Esophagus muscularis mucosa (tissue), 4 donors: ENCODE measurements at places on chromosomes 11 and 22. TPM values are rescaled to one million over a fixed set of nuclear protein-coding genes. Genes with fewer than 3 reads are reported as not detected.

- DNase-seq: no peak
Measured at GRCh38 chr11:37182031-37182430, 584.0 kb upstream of the RAG2 start.

DNA sequence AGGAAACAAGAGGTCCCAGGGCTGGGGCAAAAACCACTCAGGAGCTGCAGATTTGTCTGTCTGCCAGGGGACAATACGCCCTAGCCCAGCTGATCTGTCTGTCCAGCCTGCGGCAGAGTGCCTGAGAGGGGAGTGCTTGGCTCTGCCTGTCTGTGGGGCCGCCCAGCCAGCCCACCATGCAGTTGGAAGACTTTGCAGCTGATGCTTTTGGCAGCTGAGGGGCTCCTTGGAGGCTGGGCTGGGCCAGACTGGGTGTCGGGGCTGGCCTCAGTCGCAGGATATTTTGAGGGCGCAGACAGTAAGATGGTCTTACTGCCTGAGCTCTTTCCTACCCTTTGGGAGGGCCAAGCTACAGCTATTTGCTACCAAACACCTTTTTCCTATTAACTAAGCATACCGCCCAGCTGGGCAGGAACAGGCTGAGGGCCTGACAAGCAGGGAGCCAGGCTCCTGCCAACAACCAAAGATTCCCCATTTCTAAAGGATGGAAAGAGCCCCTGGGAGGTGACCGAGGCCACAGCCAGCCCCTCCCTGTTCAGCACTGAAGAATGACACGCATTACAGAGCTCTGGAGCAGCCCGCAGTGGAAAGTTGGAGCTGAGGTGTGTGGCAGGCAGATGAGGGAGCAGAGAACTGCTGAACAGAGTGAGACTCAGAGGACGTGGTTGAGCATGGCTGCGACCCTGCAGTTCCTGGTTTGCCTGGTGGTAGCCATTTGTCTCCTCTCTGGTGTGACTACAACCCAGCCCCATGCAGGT lies at the start of gene FAM180B:
Gene FAM180B (plus strand): TSS at position 581 of the 758 bp plus-strand sequence. CDS start 91 bp downstream, at position 672.
- DNase-seq: no peak

DNA sequence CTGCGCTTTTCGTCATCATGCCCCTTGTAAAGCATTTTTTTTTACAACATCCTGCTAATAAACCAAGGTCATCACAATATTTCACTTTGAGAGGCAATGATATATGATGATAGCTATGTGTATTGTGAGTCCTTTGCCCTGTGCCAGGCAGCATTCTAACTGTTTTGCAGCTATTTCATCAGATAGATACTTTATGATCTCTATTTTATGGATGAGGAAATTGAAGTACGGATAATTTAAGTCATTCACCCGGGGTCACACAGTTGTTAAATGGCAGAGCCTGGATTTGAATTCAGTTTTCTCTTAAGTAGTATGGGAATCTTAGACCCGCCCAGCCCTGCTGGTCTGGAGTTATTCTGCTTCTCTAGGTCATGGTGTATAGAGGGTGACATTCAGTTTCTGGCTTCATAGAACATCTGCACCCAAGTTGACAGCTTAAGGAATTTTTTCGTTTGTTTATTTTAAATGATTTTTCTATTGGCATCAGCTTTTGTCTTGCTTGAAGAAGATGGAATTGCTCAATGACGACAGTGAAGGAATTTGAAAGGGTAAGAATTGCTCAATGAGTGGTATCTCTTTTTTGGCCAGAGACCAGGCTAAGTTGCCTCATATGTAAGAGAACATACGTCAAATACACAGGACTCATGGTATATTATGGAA lies 926 bp downstream of the PRR5L start:
- no peak for DNase-seq

Gene ZP1
- 0.26 TPM for total RNA-seq

DNA sequence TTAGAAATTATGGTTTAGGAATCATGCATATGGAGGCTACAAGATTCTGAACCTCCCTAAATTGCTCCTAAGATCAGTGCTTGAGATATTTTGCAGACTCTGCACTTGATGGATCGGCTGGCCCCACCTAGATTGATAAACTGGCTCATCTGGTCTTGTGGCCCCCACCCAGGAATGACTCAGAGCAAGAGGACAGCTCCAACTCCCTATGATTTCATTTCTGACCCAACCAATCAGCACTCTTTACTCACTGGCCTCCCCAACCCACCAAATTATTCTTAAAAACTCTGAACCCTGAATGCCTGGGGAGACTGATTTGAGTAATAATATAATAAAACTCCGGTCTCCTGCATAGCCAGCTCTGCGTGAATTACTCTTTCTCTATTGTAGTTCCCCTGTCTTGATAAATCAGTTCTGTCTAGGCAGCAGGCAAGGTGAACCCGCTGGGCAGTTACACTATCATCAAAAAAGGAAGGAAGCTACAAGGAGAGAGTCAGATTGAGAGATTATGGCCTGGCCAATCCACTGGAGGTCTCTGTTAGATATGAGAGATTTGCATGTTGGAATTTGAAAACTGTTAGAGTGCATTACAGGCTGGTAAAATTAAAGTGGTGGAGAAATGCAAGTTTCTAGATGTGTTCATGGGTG lies 245.8 kb downstream of the CSNK2A3 start:
- no peak for DNase-seq

Gene OR10AG1
- not detected for total RNA-seq

Gene MTMR2
- 25.8 TPM for total RNA-seq

Gene SYT8
- total RNA-seq: not detected

GRCh38 chr11:126415128-126415527 lies 59.6 kb downstream of the ST3GAL4 start:
- peak; percentile 97 for DNase-seq

Gene NCF4
- 11.3 TPM for total RNA-seq

DNA sequence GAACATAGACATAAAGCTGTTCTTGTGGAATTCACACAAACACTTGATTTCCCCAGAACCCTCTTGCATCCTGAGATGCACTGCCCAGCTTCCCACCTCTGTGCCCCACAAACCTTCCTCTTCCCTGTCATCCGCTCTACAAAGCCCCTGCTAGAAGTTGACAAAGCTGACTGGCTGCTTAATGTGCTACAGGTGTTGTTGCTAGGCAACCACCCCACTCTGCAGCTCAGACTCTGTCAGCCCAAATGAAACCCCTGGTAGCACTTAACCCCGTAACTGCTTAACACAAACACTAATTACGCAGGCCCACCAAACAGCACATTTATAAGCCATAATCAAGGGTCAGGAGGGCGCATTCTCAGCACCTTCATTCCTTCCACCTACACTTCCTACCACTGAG lies 172.0 kb upstream of the CADM1 start:
- no peak for DNase-seq

GRCh38 chr22:20584872-20585638 lies 77.6 kb downstream of the MED15 start:
- DNase-seq: no peak

DNA sequence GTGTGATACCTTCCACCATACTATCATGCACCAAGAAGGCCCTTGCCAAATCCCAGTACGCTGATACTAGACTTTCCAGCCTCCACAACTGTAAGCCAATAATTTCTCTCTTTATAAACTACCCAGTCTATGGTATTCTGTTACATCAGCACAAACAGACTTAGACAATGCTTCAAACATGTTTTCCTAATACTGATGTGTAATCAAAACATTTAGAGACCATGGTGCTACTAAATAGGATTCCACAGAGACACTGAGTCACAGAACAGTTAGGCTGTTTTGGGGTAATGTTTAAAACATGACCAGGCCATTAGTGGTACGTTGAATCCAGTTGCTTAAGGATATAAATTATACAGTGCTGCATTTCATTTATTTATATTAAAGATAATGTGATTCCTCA lies 103.7 kb downstream of the PICALM start:
- DNase-seq: no peak

Gene PTGDR2
- total RNA-seq: 2.9 TPM

Gene DDTL
- total RNA-seq: 3.2 TPM

Gene PIH1D2
- total RNA-seq: 0.83 TPM

GRCh38 chr11:108970221-108970991 lies 305.5 kb downstream of the DDX10 start:
- DNase-seq: no peak

Gene OR2D2
- total RNA-seq: not detected

- no peak for DNase-seq
Measured at GRCh38 chr11:76284161-76284560, 77.9 kb upstream of the WNT11 start.

DNA sequence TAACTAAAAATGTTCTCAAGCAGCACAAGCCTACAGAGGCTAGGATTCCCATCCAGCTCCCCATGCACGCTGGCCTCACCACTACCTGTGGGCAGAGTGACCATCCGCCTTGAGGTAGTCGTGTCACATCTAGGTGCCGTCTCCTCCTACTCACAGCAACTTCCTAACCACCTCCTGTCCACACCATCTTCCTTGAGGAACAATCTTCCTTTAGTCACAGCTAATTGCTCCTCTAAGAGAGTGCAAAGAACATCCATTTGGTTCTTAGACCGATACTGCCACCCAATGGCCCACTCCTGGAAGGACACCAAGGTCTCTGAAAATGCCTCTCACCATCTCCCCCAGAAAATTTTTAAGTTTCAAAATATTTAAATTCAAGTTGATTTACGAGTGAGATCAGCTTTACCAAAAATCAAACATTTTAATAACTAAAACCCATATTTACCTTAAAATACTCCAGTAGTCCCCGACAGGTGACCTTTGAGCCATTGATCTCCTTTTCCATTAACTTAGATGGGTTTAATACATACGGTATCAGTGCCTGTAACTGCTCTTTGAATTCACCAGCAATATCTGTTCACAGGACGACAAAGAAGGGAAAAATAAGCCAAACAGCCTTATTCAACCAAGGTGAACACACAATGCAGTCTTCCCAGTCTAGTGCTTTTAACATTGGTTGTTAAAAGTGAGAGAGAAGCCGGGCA lies 21.7 kb upstream of the PLAAT3 start:
- no peak for DNase-seq

Gene TOM1
- 41.3 TPM for total RNA-seq

Gene FAM181B
- 1.2 TPM for total RNA-seq

- DNase-seq: no peak
Measured at GRCh38 chr11:70220136-70220535, 17.0 kb downstream of the FADD start.

Gene CASP12
- total RNA-seq: 1.2 TPM

Gene SLC22A8
- not detected for total RNA-seq

GRCh38 chr11:78660471-78660870 lies 85.8 kb upstream of the NARS2 start:
- no peak for DNase-seq

Gene MALAT1
- 5,071 TPM for total RNA-seq

Gene PHF21B
- not detected for total RNA-seq

DNA sequence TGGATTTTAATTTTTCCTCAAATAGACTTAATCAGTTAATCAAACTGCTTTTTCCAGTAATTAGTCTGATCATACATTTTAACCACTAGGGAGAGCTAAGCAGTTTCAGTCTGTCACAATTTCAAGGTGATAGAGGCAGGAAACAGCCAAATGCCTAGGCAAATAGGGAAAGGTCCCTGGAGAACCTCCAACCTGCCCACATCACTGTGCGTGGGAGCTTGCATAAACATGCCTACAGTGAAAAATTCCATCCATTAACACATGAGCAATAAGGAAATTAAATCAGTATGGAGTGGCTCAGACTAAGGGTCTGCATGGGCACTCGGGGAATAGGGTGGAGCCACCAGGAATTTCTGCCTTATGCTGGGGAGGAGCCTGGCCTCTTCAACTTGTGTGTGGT lies 74.6 kb downstream of the AASDHPPT start:
- no peak for DNase-seq

- no peak for DNase-seq
Measured at GRCh38 chr22:21443735-21444421, 23.3 kb upstream of the TMEM191C start.

Gene SUSD2
- 4.3 TPM for total RNA-seq

GRCh38 chr11:61021661-61022212 lies 50.3 kb downstream of the CD6 start:
- no peak for DNase-seq

Gene TRIM64C
- total RNA-seq: not detected

DNA sequence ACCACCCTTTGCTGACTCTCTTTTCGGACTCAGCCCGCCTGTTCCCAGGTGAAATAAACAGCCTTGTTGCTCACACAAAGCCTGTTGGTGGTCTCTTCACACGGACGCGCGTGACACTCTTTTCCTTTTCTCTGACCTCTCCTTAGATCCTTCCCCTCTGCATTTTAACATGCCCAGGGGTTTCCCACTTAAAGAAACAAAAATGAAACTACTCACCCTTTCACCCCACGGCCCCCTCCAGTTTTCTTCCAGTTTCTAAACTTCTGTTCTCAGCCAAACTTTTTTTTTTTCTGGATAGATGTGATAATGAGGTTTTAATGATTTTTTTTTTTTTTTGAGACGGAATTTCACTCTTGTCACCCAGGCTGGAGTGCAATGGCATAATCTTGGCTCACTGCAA lies 32.8 kb upstream of the NUP50 start:
- no peak for DNase-seq

Gene KRTAP5-9
- total RNA-seq: not detected

GRCh38 chr11:114057605-114058004 lies 1.9 kb upstream of the ZBTB16 start:
- DNase-seq: no peak

GRCh38 chr22:27306771-27307170 lies 494.8 kb downstream of the MN1 start:
- no peak for DNase-seq

Gene KCNQ1OT1
- 0.97 TPM for total RNA-seq

DNA sequence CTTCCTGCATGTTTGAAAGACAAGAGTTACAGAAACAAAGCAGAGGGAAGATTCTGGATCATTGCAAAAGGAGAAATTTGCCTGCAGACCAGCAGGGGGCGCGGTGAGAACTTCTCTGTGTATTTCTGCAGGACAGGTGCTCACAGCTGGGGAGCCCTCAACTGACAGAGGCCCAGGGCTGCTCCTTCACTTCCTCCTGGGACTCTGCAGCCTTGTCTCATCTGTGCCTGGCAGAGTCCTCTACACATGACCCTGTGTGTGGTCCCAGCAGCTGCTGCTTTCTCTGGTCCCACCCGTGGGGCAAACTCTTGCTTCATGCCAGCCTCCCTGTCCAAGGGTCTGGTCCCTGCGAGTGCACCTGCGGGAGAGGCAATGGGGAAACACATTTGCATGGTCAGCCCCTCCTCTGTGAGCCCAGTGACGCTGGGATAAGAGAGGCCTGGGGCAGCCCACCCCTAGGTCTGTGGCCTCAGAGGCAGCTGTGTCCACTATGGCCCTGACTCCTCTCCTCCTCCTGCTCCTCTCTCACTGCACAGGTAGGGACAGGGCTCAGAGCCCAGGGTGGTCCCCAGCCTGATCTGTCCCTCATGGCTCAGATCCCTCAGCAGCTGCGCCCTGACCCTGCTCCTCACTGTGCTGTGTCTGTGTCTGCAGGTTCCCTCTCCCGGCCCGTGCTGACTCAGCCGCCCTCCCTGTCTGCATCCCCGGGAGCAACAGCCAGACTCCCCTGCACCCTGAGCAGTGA lies 43.2 kb upstream of the VPREB1 start:
- no peak for DNase-seq

Gene NXPE4
- total RNA-seq: not detected

- no peak for DNase-seq
Measured at GRCh38 chr11:112163875-112164685, at the start of gene IL18. Gene IL18 (minus strand): TSS chr11:112164094. CDS start chr11:112155053, 9,041 bp downstream.
